Osteoblast (primary cell): ENCODE measurements at places on chromosomes 7 and 10. TPM values are rescaled to one million over a fixed set of nuclear protein-coding genes. Genes with fewer than 3 reads are reported as not detected.

- no peaks in the 10 kb centered on the region for H3K36me3 ChIP-seq
- peak overlapping the region; percentile 71 for H3K4me3 ChIP-seq
- peak overlapping the region; percentile 80 for H3K27ac ChIP-seq
- peak; percentile 76 for DNase-seq
- no peaks in the 10 kb centered on the region for H3K27me3 ChIP-seq
These were observed 5.8 kb downstream of the TWIST1 start for GRCh38 chr7:19111474-19112273.

- H3K27ac ChIP-seq, result no peak overlapping the region
- H3K4me1 ChIP-seq, result peaks cover 16% of the 10 kb centered on the region
- H3K36me3 ChIP-seq, result no peaks in the 10 kb centered on the region
- H3K27me3 ChIP-seq, result no peaks in the 10 kb centered on the region
These were observed 4.8 kb upstream of the VCL start for GRCh38 chr10:73992899-73993788.

The NUDT13 gene
- 1.8 and 2.1 TPM in 2 replicates for total RNA-seq

DNA sequence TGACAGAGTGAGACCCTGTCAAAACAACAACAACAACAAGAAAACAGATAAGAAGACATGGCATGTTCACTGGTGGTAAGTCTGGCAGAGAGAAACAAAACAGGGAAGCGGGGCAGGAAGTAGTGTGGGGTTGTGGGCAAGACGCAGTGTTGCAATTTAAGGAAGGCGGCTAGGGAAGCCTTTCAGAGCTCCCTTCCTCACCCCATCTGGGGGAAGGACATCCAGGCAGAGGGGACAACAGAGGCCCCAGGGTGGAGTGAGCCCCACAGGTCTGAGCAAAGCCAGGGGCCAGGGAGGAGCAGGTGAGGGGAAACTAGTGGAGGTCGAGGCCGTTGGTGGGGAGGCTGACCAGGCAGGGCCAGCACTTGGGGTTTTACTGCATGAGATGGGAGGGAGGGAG lies 16.8 kb downstream of the LAT2 start:
- H3K36me3 ChIP-seq, result peaks cover 5% of the 10 kb centered on the region
- peaks cover 3% of the 10 kb centered on the region for H3K4me1 ChIP-seq
- no peak for DNase-seq
- H3K4me3 ChIP-seq, result no peak overlapping the region
- no peak overlapping the region for H3K27ac ChIP-seq

The CALHM3 gene
- total RNA-seq, result not detected in 2 replicates

- H3K4me3 ChIP-seq, result no peak overlapping the region
- no peak overlapping the region for H3K27ac ChIP-seq
- no peak for DNase-seq
- no peaks in the 10 kb centered on the region for H3K36me3 ChIP-seq
- H3K27me3 ChIP-seq, result no peaks in the 10 kb centered on the region
These were observed 201.9 kb downstream of the BMPER start for GRCh38 chr7:34107276-34107675.

DNA sequence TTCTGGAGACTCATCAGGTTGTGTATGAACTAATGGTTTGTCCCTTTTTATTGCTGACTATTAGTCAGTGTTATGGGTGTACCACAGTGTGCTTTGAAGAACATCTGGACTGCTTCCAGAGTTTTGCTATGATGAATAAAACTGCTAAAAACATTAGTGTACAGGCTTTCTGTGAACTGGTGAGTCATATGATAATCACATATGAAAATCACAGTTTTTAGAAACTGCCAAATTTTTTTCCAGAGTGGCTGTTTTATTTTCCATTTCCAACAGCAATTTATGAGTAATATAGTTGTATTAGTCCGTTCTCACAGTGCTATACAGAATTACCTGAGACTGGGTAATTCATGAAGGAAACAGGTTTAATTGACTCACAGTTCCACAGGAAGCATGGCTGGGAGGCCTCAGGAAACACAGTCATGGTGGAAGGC lies 281.2 kb upstream of the VSTM2A start:
- H3K4me3 ChIP-seq, result no peak overlapping the region
- no peaks in the 10 kb centered on the region for H3K27me3 ChIP-seq

DNA sequence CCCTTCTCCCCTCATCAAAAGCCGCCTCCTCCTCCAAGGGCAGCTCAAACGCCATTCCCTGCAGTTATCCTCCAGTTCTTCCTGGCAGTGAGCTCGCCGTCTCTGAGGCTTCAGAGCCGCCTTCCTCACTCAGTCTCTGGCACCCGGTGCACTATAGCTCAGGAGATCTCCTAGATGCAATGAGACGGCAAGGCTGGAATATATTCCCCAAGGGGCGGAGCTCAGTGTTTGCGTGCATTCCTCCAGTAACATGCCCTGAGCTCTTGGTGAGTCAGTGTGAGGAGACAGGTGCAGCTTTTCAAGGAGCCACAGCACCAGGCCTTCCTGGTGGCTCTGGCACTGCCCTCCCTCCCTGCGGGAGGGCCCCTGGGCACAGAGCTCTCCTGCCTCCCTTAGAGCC lies 512.6 kb upstream of the FOXK1 start:
- H3K27me3 ChIP-seq, result no peaks in the 10 kb centered on the region
- no peak overlapping the region for H3K4me3 ChIP-seq
- H3K4me1 ChIP-seq, result no peaks in the 10 kb centered on the region
- no peak for DNase-seq
- no peaks in the 10 kb centered on the region for H3K36me3 ChIP-seq
